ENCODE measurements at places on chromosomes 6 and 20.

GRCh38 chr6:18062733-18063132 is 59.7 kb downstream of the NHLRC1 start:
- no peak for DNase-seq

DNA sequence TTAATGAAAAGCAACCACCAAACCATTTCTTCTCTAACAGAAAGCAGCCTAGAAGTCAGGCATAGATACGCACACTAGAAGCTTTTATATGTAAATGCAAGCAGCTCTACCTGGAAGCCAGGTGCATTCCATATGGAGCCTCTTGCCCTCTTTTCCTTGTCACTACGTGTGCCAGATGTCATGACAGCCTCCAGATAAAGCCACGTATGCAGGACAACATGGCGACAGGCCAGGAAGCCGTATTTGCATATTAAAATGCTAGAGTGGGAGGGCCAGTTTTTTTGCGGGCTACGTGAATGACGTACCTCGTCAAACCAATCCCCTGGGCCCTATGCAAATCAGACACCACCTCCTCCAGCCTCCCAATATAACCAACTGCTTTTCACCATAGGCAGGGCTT is 308.1 kb upstream of the SPTLC3 start:
- no peak for DNase-seq

DNA sequence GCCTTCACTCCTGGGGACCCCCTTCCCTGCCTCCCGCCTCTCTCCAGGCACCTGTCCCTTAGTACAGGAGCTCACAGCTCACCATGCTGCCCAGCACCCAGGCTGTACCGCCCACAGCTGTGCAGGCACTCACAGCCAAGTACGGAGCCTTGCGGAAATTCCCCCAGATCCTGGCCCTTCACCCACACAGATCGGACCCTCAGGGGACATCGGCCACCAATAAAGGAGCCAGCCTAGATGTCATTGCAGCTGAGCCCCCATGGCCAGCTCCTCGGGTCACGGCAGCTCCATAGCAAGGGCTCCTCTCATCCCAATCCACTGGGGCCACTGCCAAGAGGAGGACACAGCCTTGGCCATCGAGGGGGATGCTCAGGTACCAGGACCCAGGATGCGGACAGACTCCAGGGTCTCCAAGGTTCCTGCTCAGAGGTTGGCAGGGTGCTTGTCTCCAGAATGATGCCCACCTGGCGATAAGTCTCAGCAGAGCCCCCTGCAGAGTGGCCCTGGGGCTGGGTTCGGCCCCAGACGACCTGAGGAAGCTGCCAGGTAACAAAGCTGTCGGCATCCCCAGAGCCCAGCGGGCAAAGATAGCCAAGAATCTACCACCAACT is 82.3 kb downstream of the YTHDF1 start:
- no peak for DNase-seq

- no peak for DNase-seq
These were observed 213.3 kb upstream of the SSTR4 start for GRCh38 chr20:22821796-22822195.

DNA sequence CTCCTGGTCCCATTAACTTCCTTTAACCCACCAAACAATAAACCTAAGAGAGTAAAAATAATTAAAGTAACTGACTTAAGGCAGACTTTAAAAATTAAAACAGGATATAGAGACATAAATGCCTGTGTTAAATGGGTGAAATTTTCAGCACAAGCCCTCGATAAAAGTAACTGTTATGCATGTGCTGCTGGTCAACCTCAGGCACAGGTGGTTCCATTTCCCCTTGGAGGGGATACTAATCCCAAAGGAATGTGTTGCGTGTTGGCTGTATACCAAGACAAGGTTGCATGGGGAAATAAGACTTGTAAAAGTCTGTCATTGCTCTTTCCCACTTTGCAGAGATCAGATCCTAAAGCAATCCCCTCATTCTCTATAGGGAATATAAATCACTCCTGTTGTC is 25.8 kb downstream of the HLA-A start:
- DNase-seq, result peak; percentile 30

DNA sequence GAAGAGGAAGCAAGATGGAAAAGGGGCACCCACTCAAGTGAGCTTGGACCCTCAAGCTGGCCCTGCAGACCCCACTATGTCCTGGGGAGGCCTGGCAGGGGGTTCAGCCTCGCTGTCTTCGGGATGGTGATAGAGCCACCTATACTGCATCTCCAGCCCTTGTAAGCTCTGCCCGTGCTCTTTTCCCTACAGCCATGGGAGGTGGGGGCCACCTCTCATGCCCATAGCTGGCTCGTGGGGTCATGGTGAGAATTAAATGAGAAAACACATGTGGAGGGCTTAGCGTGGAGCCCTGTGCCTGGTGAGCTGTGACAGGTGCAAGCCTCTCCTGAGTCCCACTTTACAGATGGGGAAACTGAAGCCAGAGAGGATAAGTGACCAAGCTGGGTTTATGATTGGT is 27.7 kb downstream of the PCK1 start:
- DNase-seq, result no peak

- DNase-seq, result no peak
These were observed 782 bp downstream of the MAP3K5 start for GRCh38 chr6:136791296-136792094.

DNA sequence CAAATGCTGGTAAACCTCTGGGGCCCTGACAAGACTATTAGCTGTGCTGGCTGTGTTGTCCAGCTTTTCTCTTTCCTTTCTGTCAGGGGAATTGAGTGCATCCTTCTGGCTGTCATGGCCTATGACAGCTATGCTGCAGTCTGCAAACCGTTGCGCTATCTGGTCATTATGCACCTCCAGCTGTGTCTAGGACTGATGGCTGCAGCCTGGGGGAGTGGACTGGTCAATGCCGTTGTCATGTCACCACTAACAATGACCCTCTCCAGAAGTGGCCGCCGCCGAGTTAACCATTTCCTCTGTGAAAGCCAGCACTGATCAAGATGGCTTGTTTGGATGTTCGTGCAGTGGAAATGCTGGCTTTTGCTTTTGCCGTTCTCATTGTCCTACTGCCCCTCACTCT is 20.3 kb downstream of the OR2B6 start:
- no peak for DNase-seq

DNA sequence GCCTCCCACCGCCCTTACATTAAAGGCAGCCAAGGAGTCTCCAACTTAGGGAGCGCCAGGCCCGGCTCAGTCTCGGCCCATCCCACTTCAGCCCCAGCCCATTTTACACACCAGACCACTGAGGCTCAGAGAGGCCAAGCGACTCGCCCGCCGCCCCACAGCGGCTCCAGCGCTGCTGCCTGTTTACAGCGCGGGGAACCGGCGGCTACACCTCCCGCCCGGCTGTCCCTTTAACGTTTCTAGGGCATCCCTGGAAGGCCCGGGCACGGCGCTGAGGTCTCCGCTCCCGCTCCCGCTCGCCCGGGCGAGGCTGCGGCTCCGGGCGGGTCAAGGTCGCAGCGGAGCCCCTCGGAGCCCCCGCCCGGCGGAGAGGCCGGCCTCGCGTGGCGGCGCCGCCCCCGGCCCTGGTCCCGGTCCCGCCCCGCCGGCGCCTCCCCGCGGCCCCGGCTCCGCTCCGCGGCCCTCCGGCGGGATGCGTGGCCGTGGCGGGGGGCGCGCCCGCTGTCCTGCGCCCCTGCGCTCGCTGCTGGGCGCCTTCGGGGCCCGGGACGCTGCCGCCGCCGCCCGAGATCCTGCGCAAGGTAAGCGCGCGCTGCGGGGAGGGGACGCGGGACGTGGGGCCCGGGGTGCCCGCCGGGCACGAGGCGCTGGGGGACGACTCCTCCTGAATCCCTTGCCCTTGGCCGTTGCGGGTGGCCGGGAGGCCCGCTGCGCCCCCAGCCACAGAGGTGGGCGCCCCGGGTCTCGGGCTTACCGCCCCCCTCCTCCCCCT is 27.1 kb upstream of the PHACTR3 start:
- no peak for DNase-seq

DNA sequence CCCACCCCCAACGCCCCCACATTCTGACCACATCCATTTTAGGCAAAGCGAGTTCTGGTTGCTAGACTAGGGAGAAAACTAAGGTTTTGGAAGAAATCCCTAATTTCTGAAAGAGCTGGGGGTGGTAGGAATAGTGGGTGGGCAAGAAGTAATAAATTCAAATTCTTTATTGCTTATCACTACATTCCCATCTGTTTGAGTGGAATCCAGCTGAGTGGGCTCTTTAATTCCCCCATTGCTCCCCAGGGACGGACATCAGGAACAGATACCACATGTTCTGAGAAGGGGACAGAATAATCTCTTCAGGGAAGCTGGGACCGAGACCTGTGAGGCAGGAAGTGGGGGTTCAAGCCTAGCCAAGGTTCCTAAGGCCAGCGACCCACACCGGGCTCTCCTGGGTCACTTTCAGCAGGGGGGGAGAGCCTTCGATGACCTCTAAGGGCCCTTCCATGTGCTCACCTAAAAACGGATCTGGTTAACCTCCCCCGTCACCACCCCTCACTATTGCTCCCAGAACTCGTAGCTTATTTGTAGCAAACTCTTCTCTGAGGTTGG is 42.3 kb upstream of the MRPS10 start:
- DNase-seq, result no peak

- DNase-seq, result no peak
These were observed 58.8 kb downstream of the RSPH3 start for GRCh38 chr6:158941246-158941645.

GRCh38 chr6:9116026-9116425 is 680.7 kb upstream of the SLC35B3 start:
- no peak for DNase-seq

- no peak for DNase-seq
These were observed 442.4 kb downstream of the CD83 start for GRCh38 chr6:14559746-14560536.

GRCh38 chr6:87922196-87922946 is 125.3 kb upstream of the SPACA1 start:
- no peak for DNase-seq

DNA sequence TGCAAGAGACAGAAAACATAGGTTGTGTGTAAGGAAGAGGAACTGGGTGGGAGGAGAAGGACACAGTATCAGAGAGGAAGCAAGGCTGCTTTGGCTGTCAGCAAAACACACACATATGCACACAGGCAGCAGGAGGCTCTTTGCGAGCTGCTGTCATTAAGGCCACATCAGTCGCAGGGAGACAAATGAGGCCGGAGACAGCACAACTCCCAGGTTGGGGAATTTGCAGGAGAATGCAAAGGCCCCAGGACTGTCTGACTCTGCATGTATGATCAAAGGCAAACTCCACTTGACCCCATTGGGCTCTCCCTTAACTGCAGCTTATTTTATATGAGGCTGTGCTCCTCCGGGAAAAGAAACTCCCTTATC is 35.3 kb downstream of the METTL24 start:
- DNase-seq, result no peak

DNA sequence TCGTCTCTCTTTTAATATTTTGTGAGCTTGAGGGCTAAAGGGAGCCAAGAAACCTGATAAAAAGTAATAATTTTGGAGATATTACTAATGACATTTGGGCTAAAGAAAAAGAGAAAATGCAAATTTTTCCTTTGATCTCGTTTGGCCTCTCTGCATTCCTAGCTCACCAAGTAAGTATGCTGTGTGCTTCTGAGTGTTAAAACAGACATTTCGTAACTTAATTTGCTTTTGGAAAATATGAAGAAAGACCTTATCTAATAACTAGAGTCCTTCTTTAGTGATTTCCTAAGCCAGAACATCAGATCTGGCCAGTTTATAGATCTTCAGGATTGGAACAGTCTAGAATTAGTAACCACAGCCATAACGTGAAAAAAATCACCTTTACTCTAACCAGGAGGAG is 872.9 kb upstream of the SLC35B3 start:
- no peak for DNase-seq

DNA sequence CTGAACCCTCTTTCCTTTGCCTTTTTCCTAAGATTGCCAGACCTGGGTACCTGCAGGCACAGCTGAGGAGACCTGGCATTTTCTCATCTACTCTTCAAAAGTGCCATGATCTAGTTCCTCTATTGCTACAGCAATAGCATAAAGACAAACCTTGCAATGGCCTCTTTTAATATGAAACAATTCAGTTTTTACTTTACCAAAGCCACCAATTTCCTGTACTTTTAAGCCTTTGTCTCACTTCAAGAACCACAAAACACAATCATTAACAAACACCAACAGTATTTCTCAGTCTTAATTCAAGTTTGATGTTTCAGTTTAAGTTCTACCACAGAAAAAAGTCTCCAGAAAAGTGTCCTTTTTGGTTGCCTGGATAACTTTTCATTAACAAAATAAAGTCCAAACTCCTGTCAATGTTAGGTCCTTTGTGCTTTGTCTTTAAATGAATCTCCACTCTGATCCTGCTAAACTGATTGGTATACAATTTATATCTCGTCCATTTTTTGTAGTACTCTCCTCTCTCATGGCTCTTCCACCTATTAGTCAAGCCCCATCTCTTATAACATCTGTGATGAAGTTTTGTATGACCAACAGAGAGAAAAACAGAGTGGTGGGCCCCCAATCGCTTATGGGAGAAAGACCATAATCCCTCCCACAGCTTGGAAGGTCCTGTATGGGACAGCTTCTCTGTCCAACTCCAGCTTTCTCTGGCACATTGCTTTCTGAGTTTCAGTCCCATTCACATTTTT is 50.5 kb upstream of the THEMIS start:
- DNase-seq, result no peak

All from HS-27A (cell line).